Memory B cell (primary cell): ENCODE measurements at places on chromosomes 2 and 18.

- DNase-seq: no peak
These were observed 12.2 kb downstream of the MYOM1 start for GRCh38 chr18:3207565-3207964.

GRCh38 chr2:101486258-101486701 lies 11.4 kb upstream of the RFX8 start:
- DNase-seq: no peak

DNA sequence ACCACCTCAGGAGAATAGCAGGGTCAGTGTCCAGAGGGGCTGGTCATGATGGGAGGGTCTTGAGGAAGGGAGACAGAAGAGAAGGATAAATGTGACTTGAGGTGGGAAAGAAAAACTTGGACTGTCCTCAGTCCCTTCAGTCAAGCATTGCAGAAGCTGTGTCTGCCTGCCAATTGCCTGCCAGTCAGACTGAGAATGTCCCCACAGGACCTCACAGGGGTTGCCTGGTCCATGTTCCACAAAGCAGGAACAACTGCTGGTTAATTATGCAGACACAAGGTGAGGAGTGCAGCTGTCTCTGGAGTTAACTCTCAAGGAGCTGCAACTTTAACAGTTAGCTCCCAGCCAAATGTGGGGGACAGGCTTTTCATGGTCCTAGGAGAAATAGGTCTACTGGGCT lies 75.7 kb downstream of the TRIM43 start:
- no peak for DNase-seq

GRCh38 chr2:5562426-5562825 lies 129.8 kb upstream of the SOX11 start:
- DNase-seq: no peak

DNA sequence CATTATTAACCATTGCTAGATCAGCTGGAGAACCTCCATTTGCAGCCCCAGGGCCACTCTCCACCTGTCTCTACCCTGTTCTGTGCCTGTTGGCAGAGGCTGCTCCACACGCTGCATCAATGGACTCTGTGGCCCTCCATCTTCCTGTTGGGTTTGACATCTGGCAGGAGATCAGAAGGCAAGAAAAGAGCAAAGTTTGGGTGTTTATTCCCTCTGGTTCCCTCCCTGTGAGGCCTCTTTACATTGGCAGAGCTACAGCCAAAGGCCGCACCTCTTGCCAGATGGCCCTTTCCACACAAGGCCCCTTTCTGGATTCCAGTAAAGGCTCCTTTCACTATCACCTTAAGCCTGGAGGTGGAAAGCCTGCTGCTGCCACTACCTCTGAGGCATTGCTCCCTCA lies 110.9 kb upstream of the RND3 start:
- no peak for DNase-seq

DNA sequence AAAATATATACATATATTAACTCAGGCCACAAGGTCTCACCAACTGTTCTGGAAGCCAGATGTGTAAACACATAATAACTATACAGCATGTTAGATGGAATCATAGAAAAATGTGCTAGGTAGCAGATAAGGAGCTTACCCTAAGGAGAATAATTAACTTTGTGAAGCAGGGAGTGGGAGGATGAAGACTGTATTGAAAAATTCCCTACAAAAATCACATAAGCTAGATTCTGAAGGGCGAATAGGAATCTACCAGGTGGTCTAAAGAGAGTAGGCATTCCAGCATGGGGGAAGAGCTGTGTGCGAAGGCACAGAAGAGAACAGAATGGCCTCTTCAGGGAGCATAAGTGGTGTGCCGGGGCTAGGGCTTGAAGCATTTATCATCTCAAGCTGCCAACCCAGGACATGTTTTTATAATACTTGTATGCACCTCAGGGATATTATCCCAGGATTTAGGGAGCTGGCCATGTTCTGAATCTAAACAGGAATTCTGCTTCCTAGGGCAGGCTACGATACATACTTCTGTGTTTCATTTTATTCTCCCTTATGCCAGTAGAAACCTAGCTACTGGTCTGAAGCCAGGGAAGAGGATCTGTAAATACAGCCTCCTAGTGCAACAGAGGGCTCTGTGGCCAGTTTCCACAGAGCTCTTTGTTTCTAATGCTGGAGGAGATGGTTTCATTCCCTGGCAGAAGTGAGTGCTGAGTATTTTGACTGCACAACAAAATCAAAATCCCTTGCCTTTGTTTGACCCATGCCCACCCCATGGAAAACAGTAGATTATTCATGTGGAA lies 56.7 kb downstream of the NEMP2 start:
- no peak for DNase-seq

DNA sequence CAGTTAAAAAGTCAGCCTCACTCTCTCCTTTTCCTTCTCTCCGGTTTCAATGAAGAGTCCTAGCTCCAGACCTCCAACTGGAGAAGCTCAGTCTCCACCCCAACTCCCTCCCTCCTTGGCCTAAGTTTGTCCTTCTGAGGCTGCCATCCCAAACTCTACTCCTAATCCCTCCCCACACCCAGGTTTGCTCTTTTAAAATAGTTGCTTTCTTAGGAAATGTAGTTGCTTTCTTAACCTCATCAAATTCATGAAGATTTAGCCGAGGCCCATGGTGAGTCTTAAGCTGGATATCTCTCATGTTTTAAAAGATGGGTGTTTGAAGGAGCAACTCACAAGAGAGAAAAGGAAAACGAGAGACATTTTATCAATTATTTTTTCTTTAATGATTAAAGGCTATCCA lies 937 bp upstream of the LANCL1 start:
- DNase-seq: no peak

DNA sequence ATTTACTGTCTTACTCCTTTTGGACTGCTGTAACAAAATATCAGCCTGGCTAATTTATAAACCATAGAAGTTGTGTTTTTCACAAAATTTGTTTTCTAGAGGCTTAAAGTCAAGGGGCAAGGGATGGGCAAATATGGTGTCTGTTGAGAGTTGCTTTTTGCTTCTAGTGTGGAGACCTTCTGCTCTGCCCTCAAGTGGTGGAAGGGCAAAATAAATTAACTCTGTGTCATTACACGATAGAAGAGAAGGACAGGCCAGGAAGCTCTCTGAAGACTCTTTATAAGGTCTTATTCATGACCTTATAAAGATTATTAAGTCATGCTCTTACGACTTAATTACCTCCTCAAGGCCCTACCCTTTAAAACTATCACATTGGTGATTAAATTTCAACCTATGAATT lies 181.2 kb upstream of the LRATD1 start:
- no peak for DNase-seq

- DNase-seq: no peak
These were observed 9.9 kb downstream of the OBSL1 start for GRCh38 chr2:219561179-219562048.

DNA sequence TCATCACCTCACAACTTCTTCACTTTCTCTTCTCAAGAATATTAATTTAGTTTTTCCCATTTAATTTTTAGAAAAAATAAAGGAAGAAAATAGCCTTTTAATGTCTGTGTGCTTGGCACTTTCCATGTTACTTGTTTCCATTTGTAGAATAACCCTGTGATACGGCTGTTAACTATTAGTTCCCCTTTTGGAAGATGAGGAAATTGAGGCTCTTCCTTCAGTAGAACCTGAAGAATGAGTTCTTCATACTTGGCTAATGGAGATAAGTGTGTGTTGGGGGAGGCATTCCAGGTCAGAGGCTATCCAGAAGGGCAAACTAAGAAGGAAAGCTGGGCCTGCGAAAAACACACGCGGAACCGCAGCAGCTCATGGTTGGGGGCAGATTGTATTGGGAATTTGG lies 38.3 kb downstream of the ZNF532 start:
- DNase-seq: no peak

GRCh38 chr2:84816426-84817026 lies 64.4 kb downstream of the TRABD2A start:
- DNase-seq: no peak

- no peak for DNase-seq
These were observed 98.7 kb downstream of the GRB14 start for GRCh38 chr2:164522561-164522981.

- DNase-seq: no peak
These were observed 170.8 kb downstream of the PMAIP1 start for GRCh38 chr18:60070631-60071030.

DNA sequence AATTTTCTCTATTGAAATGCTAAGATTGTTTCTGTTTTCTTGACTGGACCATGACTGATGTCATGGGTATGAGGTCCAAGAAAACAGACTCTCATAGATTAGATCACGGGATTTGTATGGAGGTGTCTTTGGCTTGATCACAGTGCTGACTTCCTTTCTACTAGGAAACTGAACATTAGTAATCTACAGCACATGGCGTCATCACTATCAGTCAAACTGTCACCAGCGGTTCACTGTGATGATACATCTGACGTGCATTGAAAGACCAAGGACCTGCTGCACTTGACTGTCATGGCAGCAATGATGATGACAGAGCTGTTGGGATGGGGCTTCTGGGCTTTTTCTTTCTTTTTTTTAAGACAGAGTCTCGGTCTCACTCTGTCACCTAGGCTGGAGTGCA lies 28.2 kb upstream of the IMPA2 start:
- no peak for DNase-seq

GRCh38 chr18:7307030-7307429 lies 76.1 kb downstream of the LRRC30 start:
- no peak for DNase-seq

GRCh38 chr2:192035731-192036442 lies 158.8 kb downstream of the TMEFF2 start:
- no peak for DNase-seq

- DNase-seq: no peak
These were observed 33.3 kb downstream of the IL1R2 start for GRCh38 chr2:102025016-102025501.

- DNase-seq: no peak
These were observed 732 bp upstream of the ANXA4 start for GRCh38 chr2:69741229-69741574.

GRCh38 chr2:85748985-85749875 lies 4.6 kb upstream of the ATOH8 start:
- no peak for DNase-seq

- no peak for DNase-seq
These were observed 55.7 kb downstream of the MSH6 start for GRCh38 chr2:47838686-47839085.

DNA sequence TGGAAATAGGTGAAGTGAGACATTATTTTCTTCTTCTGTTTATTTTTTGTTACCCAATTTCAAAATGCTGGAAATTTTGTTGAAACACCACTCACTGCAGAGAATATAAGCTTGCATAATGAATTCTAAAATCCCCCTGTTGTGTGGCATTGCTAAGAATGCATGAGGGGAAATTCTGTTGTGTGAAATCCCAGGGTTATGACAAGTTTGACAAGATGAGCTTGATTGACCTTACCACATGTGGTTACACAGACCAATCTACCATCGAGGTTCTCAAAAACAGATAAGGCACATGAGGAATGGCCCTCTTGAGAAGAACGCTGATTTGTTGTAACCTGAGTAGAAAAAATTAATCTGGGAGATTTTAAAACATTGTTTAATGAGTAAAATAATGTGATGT lies 261.6 kb upstream of the MMADHC start:
- no peak for DNase-seq

DNA sequence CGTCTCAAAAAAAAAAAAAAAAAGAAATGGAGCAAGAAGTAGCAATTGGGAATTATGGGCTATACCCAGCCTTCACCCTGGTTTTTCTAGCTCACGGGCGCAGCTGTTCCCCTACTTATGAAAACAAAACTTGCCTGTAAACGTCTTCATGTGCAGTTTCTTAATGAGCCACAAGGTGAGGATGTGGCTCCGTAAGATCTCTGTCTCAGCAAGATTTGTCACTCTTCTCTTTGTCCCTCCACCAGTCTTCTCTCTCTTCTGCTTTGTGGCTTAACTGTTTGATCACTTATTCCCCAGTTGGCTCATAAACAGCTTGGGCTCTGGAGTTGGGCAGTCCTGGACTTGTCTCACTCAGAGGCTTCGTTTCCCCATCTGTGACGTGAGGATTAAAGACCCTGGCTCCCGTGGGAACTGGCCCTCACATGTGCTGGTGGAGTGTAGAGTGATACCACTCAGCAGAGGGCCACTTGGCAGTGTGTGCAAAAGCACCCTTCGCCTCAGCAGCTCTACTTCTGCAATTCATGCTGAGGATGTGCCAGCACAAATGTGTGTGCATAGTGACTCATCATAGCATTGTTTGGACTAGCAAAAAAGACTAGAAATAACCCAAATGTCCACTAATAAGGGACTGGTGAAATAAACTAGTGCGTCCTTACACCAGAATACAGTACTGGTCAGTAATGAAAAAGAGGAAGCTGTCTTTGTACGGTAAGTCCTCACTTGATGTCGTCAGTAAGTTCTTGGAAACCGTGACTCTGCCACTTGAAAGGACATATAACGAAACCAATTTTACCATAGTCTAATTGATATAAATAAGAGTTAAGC lies 8.7 kb downstream of the CEP68 start:
- DNase-seq: peak; percentile 67

GRCh38 chr2:135021618-135022017 lies 25.6 kb downstream of the MAP3K19 start:
- no peak for DNase-seq

- DNase-seq: no peak
These were observed 31.3 kb downstream of the DARS1 start for GRCh38 chr2:135954020-135954601.

DNA sequence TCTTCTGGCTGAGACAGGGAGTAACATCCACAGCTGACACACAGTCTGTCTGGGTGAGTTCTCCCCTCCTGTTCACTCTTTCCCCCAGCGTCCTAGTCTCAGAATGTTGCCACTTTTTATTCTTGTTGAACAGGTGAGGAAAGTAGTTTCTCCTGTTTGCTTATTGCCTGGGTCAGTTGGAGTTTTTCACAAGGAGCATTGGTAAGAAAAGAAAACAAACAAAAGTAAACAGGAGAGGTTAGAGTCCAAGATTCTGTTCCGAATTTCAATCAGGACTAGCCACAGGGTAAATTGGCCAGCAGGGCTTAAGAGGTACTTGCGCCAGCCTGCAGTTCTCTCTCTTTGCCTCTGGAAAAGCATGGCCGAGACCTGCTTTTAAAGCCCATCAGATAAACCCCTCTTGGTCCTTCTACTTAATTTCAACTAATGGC lies 255.0 kb upstream of the EPAS1 start:
- no peak for DNase-seq

GRCh38 chr18:48032876-48033789 lies 102.7 kb upstream of the SMAD2 start:
- no peak for DNase-seq

DNA sequence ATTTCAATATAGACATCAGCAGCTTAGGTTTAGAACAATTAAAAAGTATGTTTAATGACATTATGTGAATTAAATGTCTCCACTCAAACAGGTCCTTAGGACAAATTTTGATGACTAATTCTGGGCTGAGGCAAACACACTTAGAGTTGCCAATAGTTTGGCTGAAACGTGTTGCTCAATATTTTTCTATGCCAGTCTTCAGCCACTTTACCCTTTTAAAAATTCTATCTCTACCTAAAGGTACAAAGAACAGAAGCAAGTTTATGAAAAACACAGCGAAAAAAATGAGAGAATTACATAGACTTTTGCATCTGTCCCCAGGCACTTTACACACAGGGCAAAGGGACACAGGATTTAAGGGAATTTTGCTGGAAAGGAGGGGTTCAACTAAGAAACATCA lies 4.5 kb downstream of the IDH1 start:
- DNase-seq: no peak
